ENCODE measurements at places on chromosomes 13 and 19.

- DNase-seq, result no peak
These were observed 4.7 kb downstream of the PTBP1 start for GRCh38 chr19:801861-802497.

DNA sequence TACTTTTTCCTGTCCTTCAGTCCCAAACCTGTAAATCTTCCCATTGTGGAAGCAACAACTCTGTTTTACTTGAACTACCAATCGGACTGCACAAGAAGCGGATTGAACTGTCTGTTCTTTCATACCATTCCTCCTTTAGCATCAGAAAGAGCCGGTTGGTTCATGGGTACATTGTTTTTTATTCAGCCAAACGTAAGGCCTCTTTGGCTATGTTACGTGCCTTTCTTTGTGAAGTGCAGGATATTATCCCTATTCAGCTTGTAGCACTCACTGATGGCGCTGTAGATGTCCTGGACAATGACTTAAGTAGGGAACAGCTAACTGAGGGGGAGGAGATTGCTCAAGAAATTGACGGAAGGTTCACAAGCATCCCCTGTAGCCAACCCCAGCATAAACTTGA lies 60.3 kb downstream of the ARHGAP35 start:
- no peak for DNase-seq

GRCh38 chr13:110266983-110267382 lies 40.0 kb downstream of the COL4A1 start:
- DNase-seq, result no peak

DNA sequence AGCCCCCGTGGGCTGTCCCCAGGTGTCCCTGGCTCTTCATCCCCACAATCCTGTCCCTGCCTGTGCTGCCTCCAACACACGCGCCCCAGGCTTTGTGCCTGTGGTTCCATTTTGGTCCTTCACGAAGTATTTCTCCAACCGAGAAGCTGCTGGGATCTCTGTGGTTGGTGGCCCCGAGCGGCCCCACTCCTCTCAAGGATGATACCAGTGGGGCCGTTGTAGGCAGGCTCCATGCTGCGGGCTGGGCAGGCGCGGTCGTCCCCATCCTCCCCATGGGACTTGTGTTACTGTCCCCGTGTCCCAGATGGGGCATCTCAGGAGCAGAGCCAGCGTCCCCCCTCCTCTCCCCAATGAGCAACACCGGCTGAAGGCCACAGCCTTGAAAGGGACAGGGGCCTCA lies 3.7 kb upstream of the ZNF554 start:
- no peak for DNase-seq

- DNase-seq, result no peak
These were observed 71.3 kb downstream of the LHFPL6 start for GRCh38 chr13:39531646-39532045.

GRCh38 chr13:68550330-68550729 lies 1320.2 kb upstream of the PCDH9 start:
- DNase-seq, result no peak

DNA sequence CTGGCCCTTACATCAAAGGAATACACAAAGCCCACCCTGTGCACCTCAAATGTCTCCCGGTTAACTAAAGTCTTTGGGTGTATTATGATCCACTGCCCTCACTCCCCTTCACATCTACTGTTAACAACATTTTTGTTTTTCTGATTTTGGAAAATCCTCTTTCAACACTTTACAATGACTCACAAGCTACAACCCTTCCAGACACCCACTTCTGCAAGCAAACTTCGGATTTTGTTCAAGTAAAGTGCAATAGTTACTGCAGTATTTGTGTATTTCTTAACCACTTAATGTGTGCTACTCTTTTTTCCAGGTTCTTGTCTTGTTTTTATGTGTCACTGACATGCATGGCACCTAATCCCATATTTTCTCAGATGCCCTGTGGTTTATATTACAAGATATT lies 101.1 kb downstream of the EDNRB start:
- DNase-seq, result no peak

- DNase-seq, result no peak
These were observed 384.5 kb downstream of the IRS2 start for GRCh38 chr13:109401891-109402290.

DNA sequence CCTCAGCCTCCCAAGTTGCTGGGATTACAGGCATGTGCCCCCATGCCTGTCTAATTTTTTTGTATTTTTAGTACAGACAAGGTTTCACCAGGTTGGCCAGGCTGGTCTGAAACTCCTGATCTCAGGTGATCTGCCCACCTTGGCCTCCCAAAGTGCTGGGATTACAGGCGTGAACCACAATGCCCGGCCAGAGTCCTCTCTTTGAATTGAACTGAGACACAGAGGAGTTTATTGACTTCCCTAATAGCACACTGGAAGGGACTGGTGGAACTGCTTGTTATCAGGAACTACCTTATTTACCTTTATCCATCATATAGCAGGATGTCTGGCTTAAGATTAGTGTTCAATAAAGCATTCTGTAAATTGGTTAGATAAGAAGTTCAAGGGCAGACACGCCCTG lies 613.8 kb downstream of the EFNB2 start:
- DNase-seq, result no peak

GRCh38 chr19:35509018-35509652 lies 4.3 kb downstream of the DMKN start:
- DNase-seq, result no peak

DNA sequence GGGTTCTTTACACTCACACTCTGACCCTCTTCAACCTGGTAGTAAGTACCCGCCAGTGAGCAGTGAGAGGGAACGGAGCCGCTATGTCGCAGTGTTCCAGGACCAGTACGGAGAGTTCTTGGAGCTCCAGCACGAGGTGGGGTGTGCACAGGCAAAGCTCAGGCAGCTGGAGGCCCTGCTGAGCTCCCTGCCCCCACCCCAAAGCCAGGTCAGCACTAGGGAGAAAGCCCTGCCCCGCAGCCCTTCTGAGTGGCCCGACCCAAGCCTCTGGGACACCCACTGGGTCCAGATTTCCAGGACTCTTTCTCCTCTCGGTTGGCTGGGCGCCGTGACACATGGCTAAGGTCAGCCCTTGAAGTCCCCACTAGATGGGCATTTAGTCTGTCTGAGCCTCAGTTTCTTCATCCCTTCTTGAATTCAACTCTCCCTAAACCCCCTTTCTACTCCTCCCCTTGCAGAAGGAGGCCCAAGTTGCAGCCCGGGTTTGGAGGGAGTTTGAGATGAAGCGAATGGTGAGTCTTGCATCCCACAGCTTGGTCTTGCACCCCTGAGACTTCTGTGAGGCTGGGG lies 1.9 kb downstream of the OCEL1 start:
- no peak for DNase-seq

DNA sequence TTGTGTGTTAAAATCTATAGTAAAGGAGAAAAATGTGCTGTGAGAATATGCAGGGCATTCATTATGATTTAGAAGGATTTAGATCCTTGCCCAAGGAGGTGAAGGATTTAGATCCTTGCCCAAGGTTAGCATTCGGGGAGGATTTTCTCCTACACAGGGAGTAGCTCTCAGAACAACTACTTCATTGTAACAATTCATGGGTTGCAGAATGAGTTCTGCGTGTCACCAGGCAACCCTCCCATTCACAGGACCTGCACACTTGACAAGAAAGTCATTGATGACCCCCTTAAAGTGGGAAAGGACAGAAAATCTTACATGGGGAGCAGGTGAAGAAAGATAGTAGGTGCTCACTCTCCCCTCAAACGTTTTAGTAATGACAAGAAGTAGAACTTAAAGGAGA lies 167.1 kb upstream of the MAB21L1 start:
- DNase-seq, result no peak

- no peak for DNase-seq
These were observed at the start of gene RUBCNL for GRCh38 chr13:46387064-46387851. TSS of gene RUBCNL (minus strand) at chr13:46387252. CDS start at chr13:46372475, 14,777 bp downstream.

DNA sequence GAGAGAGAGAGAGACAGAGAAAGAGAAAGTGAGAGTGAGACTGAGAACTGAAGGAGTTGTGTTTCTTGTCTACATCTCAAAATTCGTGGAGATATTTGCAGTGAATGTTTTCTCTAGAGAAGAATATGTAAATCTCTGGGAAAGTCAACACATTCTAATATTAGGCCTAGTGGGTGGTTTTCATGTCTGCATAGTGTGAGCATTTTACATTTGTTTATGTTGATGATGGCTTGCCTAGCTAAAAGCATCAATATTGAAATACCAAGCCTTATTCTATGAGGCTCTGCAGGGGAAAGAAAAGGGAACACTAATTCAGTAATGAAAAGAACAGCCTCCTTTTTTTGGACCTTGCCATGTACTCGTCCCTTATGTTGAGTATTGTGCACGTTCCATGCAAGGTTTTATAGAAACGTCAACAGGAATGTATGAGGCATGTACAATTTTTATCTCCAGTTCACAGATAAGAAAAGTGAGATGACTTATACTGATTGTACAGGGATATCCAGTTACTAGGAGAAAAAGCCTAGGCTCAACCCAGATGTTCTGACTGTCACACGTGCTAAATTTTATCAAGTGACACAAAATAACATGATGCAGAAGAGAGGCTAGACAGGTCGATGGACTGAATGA lies 1288.9 kb upstream of the SLC10A2 start:
- DNase-seq, result no peak

GRCh38 chr13:104487006-104487405 lies 1420.8 kb upstream of the SLC10A2 start:
- no peak for DNase-seq

GRCh38 chr19:40054632-40055031 lies 1.4 kb downstream of the ZNF780B start:
- no peak for DNase-seq

- no peak for DNase-seq
These were observed 28.9 kb downstream of the ARHGEF7 start for GRCh38 chr13:111143865-111144540.

GRCh38 chr19:10416380-10417257 lies 3.7 kb upstream of the PDE4A start:
- peak; percentile 84 for DNase-seq

GRCh38 chr13:108305655-108306054 lies 36.1 kb downstream of the TNFSF13B start:
- DNase-seq, result no peak

DNA sequence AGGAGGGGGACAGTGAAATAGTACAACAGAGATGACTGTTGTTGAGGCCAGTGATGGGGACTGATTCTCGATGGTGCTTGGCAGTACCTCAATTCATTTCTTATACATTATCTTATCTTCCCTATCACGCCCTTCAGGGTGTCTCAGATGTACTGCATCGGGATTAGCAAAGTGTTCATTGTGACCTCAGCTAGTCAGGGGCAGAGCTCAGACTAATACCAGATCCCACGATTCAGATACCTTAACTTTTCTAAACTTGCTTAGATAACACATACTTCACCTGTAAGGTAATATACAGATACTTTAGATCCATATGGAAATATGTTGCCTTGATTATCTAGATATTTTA lies 720.6 kb downstream of the EFNB2 start:
- DNase-seq, result no peak

- no peak for DNase-seq
These were observed 17.7 kb upstream of the PTPRS start for GRCh38 chr19:5358173-5358800.

- no peak for DNase-seq
These were observed 66.7 kb downstream of the LRRC63 start for GRCh38 chr13:46278474-46278873.

GRCh38 chr13:46022481-46022880 lies 30.1 kb downstream of the ZC3H13 start:
- no peak for DNase-seq

DNA sequence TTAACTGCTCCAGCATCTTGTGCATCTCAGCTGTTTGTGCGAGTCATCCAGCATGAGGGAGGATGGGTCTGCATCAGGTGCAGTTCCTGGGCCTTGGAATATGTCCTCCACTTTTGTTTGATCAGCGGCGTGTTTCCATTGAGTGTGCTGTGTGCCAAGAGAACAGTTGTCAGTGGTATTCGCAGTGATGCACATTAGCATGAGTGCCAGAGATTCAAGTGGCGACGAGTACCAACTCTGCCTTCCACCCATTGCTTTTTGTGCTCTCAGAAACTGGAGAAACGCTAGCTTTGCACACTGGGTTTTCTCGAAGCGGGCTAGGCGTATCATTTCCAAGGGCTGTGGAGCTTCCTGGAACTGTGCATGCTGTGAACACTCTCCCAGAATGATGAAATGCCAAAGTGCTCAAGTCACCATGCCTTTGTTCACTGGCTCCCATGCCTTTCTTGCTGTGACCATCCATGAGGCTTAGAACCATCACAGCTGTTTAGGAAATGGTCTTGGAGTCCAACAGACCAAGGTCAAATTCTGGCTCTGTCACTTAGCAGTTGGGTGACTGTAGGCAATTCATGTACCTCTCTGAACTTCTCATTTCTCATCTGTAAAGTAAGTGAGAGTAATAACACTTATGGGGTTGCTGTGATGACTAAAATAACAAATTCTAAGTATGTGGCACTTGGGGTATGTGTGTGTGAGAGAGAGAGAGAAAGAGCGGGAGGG lies 18.4 kb downstream of the LRCH1 start:
- no peak for DNase-seq

DNA sequence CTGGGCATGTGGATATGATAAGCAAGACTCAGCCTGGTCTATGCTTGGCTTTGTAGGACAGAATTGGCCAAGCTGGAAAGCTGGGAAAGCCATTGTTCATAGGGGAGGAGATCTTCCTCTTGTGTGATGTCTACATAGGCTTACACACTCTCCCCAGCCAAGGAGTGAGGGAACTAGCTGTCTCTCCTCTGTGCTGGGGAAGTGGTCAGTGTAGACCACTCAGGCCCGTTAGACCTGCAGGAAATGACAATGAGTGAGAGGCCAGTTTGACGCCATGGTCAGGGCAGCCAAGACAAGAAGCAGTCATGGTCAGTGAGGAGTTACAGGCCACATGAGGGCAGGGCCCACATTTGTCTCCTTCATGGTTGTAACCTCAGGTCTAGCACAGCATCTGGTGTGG lies 159.1 kb upstream of the KL start:
- DNase-seq, result no peak

DNA sequence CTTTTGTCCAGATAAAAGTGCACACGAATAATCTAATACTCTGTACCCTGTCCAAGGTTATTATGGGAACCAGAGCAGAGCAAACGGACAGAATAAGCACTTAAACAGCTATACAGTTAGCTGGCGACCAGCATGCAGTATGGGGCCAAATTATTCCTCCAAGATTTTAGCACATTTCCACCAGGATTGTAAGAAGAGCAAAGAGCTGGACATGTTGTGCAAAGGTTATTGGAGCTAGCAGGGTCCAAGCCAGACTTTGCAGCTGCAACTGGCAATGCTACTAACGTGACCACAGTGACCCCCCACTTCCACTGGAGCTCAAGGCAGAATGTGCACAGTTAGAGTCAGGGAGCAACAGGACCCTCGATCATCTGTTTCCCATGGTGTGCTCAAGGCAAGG lies 89.9 kb downstream of the COL4A1 start:
- no peak for DNase-seq

GRCh38 chr19:45553464-45553863 lies 31.1 kb downstream of the OPA3 start:
- no peak for DNase-seq

DNA sequence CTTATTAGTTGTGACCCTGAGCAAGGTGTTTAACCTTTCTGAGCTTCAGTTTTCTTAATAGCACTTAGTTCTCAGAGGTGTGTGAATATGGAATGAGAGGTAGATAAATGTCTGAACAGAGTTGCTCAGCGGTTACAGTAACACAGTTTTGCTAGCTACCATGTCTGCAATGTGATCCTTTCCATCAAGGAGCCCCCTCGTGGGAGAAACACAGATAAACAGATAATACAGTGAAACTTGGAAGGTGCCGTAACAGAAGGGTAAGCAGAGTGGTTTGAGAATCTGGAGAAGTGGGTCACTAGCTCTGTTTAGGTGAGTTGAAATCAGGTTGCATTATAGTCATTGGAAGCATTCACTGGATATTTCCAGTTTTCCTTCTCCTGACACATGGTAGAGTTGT lies 38.9 kb downstream of the IRS2 start:
- no peak for DNase-seq

All from stimulated activated CD8-positive, alpha-beta memory T cell treated with anti-CD3 and anti-CD28 coated beads, Interleukin-2, amount 100 ng/mL, for 1 hour (primary cell).